ENCODE measurements at places on chromosomes 4 and X.

DNA sequence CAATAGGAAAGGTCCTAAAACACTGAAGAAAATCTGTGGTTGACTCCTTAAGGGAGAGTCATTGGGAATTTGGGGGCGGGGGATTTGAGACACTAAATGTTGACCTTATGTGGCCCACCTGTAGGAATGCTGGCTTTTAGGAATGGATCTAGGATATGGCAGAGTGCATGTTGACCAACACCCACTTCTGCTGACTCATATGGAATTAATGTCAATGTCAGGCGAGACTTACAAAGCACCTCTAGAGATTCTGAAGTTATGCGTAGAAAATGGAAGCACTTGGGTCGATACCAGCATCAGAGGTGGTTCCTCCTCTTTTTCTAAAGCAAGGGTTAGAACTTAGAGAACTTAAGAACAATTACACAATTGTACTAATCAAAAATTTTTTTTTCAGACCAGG, 100.6 kb upstream of the CBR4 start:
- DNase-seq: no peak

GRCh38 chrX:31353095-31353494, 281.3 kb upstream of the FTHL17 start:
- no peak for DNase-seq

- DNase-seq: no peak
Observed at GRCh38 chr4:25697516-25697915, 41.9 kb downstream of the SLC34A2 start.

- DNase-seq: no peak
Observed at GRCh38 chr4:150130933-150131332, 52.7 kb downstream of the DCLK2 start.

GRCh38 chr4:86608757-86609375, 14.8 kb downstream of the PTPN13 start:
- no peak for DNase-seq
